ENCODE measurements at places on chromosomes 1 and 21.
A peak's percentile ranks its signal among the peaks of the same experiment; 100 is the strongest.

DNA sequence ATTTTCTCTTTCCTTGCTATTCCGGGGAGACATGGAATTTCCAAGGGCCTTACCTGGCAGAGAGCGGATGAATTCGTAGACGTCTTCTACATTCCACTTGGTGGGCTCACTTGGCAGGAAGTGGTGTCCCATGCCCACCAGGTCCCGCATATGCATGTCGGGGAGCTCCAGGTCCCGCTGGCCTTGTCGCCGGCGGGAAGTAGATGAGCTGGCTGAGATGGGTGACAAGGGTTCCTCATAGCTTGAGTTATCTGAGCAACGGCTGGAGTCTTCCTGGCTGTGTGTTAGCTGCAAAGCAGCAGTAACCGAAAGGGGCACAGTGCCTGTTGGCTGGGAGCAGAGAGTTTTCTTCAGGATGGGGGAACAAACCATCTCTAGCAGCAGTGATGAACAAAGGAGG lies 7.9 kb upstream of the A3GALT2 start:
- DNase-seq, result no peak

DNA sequence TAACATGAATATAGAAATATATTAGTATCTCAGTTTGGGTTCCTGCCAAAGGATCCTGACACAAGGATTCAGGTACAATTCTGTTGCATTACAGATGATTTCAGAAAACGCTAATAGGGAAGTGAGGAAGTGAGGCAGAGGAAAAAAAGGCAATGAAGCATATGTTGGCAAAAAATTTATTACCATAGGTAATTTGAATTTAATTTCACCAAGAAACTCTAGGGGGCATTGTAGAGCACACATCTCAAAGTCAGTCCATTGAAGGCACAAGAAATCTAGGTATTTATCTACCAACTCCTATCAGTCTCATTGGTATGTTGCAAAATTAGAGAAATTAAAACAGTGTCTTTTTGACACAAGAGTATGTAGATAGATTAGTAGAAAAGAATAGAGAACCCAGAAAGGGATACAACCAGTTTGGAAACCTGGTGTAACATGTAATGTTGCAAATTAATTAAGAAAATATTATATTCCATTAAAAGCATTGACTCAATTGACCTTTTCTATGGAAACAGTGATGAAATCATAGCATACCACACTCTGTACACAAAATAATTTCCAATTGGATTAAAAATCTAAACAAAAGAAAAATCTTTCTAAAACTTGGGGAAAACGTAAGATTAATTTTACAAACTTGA lies 104.9 kb upstream of the SNX7 start:
- DNase-seq, result no peak

- no peak for DNase-seq
These were observed 151.4 kb downstream of the TGFB2 start for GRCh38 chr1:218496561-218496960.

DNA sequence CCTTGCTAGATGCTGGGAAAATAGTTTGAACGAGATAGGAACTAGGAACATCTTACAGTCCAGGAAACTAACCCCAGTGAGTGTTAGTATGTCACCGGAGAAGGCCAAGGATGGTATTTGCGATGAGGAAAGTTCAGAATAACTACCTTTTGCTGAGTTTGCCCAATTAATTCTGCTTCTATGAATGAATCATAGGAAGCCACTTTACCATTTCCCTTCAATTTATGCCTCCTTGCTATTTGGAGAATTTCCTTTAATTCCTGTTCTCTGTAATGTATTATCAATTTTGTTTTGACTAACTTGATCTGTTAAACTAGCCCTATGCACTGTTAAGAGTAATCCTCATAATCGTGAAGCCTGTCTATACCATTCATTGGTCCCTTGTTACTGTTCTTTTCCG lies 40.7 kb upstream of the HLX start:
- no peak for DNase-seq

GRCh38 chr1:6690186-6690585 lies 11.4 kb downstream of the DNAJC11 start:
- DNase-seq, result no peak

DNA sequence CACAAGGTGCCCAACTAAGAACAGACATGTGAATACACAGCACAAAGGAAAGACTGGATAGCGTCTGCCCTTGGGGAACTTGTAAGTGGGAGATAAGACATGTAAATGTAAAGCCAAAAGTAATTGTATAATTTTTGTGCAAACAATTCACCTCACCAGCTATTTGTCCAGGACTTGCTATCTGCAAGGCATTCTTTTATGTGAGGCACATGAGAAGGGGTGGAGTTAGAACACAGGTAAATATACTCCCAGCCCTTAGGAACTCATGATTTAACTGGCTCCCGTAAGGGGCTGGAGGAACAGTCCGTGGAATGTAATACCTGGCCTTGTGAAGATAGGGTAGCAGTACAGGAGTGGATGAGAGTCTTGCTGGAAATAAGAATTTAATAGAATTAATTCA lies 61.3 kb downstream of the CDK18 start:
- DNase-seq, result no peak

GRCh38 chr1:201625226-201625761 lies 86.4 kb downstream of the NAV1 start:
- no peak for DNase-seq

DNA sequence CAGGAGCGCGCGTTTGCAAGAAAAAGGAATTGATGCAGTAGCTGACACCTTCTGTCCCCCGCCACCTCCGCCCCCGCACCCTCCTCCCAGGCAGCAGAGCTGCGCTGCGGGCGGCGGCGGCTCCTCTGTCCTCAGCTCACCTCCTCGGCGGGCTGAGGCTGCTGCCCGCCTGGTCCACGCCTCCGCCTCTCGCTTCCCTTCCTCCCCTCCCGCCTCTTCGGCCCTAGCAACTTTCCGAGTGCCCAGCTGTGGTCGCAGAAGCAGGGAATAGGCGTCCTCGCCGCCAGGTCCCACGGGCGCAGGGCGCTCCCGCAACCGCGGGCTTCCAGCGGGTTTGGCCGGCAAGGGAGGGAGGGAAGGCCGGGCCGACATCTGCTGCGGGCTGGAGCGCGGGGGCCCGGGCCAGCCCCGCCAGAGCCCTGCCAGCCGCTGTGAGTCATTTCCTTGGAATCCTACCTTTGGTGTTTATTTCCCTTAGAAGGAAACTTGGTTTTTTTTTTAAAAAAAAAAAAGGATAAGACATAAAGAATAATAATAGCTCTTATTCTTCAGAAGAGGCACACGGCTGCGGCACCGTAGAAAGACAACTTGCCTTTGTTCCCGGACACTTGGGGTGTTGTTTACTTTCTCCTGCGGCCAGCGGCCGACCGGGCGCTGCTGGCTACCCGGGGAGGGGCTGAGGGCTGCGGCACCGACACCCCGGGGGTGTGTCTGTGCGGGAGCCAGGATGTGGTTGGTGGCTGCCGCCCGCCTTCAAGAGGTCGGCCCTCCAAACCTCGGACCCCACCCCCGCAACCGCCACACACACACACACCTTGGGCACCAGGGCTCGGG lies 1.1 kb downstream of the SERTAD4 start:
- DNase-seq, result no peak

- peak; percentile 91 for DNase-seq
These were observed 116.8 kb downstream of the TOMM20 start for GRCh38 chr1:235011599-235012435.

- no peak for DNase-seq
These were observed 150.8 kb downstream of the MAST2 start for GRCh38 chr1:45953934-45954847.

DNA sequence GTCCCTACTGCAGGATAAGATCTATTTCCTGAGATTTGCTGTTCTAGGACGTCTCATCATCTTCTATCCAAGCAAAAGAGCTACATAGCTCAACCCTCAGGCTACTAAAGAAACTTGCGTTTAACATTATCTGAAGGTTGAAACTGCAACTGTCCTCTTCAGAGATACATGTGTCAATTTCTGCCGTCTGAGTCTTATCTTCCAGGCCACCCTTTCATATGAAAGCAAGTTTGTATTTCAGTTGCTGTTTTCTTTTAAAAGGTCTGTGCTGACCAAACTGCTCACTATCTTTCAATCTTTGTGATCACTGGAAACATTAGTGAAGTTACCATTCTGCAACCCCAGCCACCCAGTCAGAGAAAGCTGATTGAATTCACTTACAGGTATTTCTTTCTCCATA lies 108.6 kb upstream of the RAB3GAP2 start:
- DNase-seq, result no peak

GRCh38 chr1:237687804-237688203 lies 202.9 kb downstream of the ZP4 start:
- no peak for DNase-seq

DNA sequence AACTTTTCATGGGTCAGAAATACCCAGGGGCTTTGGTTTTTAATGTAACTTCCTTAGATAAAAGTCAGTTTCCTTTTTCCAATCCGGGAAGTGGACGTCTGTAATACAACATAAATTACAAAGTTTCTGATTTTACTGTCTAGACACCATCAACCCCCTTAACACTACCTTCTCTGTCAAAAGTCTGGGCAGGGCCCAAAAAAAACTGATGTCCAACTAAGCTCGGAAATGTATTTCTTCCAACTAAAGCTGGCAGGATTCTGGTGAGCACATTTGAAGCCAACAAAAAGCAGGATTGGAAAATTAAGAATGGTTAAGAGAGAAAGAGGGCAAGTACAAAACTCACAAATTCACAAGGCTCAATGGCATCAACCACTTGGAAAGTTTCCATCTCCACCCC lies 24.3 kb downstream of the DDAH1 start:
- no peak for DNase-seq

DNA sequence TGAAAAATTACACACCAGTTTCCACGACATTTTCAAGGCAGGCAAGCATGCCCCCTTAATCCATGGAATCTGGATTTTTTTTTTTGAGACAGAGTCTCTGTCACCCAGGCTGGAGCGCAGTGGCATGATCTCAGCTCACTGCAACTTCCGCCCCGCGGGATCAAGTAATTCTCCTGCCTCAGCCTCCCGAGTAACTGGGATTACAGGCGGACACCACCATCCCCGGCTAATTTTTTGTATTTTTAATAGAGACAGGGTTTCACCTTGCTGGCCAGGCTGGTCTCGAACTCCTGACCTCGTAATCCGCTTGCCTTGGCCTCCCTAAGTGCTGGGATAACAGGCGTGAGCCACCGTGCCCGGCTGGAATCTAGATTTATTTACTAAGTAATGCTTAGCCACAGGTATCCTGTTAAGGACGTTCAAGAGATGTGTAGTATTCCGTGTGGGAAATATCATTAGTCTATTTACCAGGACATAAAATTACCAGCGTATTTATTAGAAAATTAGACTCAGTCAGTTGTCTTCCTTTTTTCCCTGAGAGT lies 2.5 kb downstream of the IFI44 start:
- DNase-seq, result no peak

GRCh38 chr1:176745945-176746344 lies 283.0 kb downstream of the PAPPA2 start:
- DNase-seq, result no peak

DNA sequence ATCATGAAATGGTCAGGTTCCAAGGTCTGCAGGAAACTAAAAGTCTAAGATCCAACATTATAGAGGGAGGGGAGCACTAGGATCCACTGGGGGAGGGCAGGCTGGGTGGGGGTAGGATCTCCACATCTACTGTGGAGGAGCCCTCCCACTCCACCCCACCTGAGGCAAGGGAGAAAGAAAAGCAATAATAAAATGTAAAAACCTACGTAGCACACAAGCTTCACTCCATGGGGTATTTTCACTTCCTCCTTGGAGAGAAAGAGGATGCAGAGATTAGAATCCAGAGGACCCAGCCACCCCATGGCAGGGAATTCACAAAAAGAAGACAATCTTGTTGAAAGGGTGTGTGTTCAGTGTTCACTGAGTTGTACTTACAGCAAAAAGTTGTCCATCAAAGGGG lies 14.4 kb downstream of the SPOCD1 start:
- DNase-seq, result no peak

- no peak for DNase-seq
These were observed 34.6 kb upstream of the NID1 start for GRCh38 chr1:236099355-236099974.

DNA sequence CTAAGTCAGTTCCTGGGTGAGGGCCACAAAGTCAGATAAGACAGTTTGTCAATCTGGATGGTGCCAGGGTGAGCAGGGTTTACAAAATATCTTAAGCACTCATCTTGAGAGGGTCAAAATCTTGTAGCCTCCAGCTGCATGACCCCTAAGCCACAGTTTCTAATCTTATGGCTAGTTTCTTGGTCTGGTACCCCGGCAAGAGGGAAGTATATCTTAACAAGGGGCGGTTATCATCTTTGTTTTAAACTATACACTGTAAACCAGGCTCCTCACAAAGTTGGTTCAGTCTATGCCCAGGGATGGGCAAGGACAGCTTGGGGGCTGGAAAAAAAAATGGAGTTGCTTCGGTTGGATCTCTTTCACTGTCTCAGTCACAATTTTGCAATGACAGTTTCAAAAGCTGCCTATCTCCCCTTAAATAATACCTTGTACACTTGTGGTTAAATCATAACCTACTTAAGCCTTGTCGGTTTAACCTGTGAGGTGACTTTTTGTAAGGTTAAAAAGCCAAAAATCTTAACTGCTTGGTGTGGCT lies 7.8 kb upstream of the CD46 start:
- no peak for DNase-seq
